Glutamatergic neuron (in vitro differentiated cells): ENCODE measurements at places on chromosomes 3 and 15.

- DNase-seq: peak; percentile 80
- H3K4me1 ChIP-seq: peaks cover 9% of the 10 kb centered on the region
- H3K4me3 ChIP-seq: no peak overlapping the region
- no peak overlapping the region for H3K27ac ChIP-seq
- peaks cover 2% of the 10 kb centered on the region for H3K27me3 ChIP-seq
These were observed 20.4 kb downstream of the FAH start for GRCh38 chr15:80173022-80173759.

GRCh38 chr3:88398581-88398980, 248.8 kb downstream of the C3orf38 start:
- no peak overlapping the region for H3K4me3 ChIP-seq
- no peaks in the 10 kb centered on the region for H3K4me1 ChIP-seq
- no peak for DNase-seq
- H3K27me3 ChIP-seq: no peaks in the 10 kb centered on the region
- H3K36me3 ChIP-seq: no peaks in the 10 kb centered on the region

DNA sequence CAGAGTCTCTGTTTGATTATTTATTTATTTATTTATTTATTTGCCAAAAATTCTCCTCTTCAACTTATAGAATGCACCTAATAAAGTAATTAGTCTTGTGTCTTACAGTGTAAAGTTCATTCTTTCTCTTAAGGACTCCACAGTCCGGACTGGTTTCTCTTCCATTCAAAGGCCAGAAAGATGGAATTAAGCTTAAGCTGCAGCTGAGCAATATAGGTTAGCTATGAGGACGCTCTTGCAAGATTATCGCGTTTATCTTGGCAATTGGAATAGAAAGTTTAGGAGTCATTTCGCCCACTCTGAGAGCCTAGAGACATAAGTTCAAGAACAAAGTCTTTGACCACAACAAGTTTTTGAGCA, 15.0 kb downstream of the TAGLN3 start:
- H3K4me3 ChIP-seq: no peak overlapping the region
- H3K36me3 ChIP-seq: no peaks in the 10 kb centered on the region
- no peak for DNase-seq
- H3K27ac ChIP-seq: no peak overlapping the region
- H3K4me1 ChIP-seq: peaks cover 44% of the 10 kb centered on the region
- peaks cover 2% of the 10 kb centered on the region for H3K27me3 ChIP-seq

GRCh38 chr3:17040990-17041377, 156.2 kb downstream of the PLCL2 start:
- no peaks in the 10 kb centered on the region for H3K36me3 ChIP-seq
- H3K27me3 ChIP-seq: peaks cover 2% of the 10 kb centered on the region
- no peak for DNase-seq
- H3K27ac ChIP-seq: peak overlapping the region; percentile 49
- H3K4me1 ChIP-seq: peaks cover 7% of the 10 kb centered on the region

DNA sequence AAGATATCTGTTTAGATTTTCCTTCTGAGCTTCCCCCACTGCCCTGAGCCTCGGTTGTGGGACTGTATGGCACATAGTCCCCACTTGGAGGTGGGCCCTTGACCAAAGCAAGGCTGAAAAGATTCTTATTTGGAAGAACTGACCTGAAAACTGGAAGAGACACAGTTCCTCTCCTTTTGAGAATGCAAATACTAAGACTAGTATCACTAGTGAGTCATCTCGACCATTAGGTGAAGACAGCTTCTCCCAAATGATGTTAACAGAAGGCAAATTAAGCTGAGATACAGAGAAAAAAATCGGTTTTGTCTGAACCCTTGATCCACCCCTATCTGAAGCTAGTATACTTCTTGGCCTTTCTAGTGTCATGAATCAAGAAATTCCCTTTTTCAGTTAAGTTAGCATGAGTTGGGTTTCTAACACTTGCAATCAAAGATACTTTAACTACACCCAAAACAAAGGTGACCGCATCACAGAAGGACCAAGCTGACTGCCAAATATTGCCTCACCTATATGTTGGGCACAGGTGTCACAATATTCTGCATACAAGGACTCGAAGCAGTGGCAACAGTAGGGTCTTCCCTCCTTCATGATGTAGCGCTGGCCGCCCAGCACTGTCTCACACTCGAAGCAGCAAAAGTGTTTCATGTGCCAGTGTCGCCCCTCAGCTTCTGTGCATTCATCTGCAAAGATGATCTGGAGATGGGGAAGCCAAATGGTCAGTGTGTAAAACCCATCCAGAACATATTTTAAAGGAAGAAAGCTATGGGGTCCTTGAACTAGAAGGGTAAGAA, 72.4 kb downstream of the PRICKLE2 start:
- H3K4me1 ChIP-seq: peaks cover 18% of the 10 kb centered on the region
- H3K36me3 ChIP-seq: peaks cover 3% of the 10 kb centered on the region
- peaks cover 3% of the 10 kb centered on the region for H3K27me3 ChIP-seq

- H3K27ac ChIP-seq: no peak overlapping the region
- DNase-seq: no peak
- H3K27me3 ChIP-seq: no peaks in the 10 kb centered on the region
These were observed 375.1 kb upstream of the ROBO2 start for GRCh38 chr3:76664816-76665215.

- no peak overlapping the region for H3K4me3 ChIP-seq
- H3K27me3 ChIP-seq: peaks cover 2% of the 10 kb centered on the region
- no peak for DNase-seq
- H3K4me1 ChIP-seq: peaks cover 8% of the 10 kb centered on the region
- no peak overlapping the region for H3K27ac ChIP-seq
These were observed 567.2 kb upstream of the TBL1XR1 start for GRCh38 chr3:177764377-177764912.

DNA sequence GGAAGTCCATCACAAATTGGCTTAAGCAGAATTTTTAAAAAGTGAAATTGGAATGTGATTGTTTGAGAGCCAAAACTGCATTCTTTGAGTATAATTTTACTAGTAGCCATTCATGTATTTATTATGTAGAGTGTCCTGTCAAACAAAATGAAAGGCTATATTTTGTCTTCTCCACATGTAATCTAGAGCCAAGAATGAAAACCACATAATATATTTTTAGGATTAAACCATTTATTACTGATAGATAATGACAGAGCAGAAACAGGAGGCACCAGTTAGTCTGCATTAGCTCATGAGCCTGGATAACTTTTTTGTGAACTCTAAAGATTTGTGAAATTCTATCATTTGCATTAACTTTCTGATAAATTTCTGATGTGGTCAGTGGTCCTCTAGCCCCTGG, 130.2 kb downstream of the FILIP1L start:
- H3K27ac ChIP-seq: no peak overlapping the region
- H3K4me3 ChIP-seq: no peak overlapping the region
- no peaks in the 10 kb centered on the region for H3K4me1 ChIP-seq
- H3K36me3 ChIP-seq: no peaks in the 10 kb centered on the region
- DNase-seq: no peak
- H3K27me3 ChIP-seq: no peaks in the 10 kb centered on the region

DNA sequence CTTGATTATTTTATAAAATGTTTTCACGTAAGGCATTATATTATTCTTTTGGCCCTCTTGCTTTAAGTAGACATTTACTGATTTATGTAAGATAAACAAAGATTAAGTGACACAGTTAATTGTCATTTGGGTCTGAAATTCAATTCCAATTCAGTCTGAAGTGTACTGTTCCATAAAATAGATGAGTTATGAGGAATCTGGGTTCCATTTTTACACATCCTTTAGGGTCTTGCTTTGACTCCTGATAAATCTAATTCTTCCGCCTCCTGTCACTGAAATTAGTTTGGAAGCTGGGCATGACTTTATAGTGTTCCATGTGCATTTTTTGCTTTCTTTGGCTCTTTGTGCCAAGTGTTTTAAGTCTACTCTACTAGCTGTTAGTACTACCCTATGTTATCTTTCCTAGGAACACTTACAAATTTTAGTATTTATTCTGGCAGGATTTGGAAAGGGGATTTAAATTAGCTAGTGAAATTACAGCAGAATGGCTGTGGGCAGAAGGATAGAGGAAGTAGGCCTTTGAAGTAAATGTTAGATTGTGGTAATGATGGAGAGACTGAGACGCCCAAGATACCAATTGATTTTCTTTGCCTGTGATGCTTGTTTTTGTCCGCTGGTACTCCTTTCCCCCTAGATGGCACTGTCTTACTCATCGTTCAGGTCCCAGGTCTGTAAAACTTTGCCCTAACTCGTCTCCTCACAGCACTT, 14.3 kb downstream of the ARL8B start:
- H3K27me3 ChIP-seq: no peaks in the 10 kb centered on the region
- no peak overlapping the region for H3K4me3 ChIP-seq
- no peaks in the 10 kb centered on the region for H3K36me3 ChIP-seq

DNA sequence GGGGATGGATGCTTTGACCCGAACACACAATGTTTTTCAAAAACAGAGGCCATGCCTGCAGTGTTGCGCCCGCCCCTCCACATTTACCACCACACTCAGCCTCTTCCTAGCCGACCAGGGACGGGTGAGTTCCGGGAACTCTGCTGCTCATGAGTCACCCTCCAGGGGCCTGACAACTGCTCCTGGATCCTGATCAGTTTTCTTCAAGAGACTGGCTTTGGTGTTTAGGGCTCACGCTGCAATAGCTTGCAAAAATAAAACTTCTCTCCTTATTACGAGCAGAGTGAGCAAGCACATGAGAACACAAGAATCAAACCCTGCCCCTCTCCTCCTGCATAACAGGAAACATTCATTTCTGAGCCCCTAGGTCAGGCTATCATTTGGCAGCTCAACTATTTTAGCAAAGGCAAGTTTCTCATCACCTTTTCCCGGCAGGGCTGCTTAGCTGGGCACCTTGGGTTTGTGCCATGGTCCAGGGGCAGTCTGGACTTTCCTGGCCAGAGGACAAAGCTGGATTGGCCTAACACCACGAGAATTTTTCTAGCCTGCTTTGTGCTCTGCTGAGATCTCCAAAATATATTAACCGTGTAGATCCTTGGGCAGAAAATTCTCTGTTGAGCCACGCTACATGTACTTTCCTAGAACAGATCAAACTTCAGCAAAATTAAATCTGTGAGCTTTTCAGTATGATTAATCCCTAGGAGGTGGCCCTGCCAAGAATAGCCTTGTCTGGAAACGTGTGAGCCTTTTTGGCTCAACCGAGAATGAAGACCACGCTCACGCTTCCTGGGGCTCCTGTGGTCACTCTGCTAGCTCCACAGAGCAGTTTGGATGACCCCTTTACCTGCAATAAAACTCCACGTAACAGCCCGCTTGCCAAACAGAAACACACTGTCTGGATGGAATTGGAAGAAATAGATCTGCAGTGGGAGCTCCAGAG, 52.7 kb upstream of the SPATA12 start:
- H3K36me3 ChIP-seq: no peaks in the 10 kb centered on the region
- H3K27ac ChIP-seq: no peak overlapping the region
- no peak for DNase-seq
- H3K4me3 ChIP-seq: peak overlapping the region; percentile 52
- H3K4me1 ChIP-seq: peaks cover 18% of the 10 kb centered on the region

DNA sequence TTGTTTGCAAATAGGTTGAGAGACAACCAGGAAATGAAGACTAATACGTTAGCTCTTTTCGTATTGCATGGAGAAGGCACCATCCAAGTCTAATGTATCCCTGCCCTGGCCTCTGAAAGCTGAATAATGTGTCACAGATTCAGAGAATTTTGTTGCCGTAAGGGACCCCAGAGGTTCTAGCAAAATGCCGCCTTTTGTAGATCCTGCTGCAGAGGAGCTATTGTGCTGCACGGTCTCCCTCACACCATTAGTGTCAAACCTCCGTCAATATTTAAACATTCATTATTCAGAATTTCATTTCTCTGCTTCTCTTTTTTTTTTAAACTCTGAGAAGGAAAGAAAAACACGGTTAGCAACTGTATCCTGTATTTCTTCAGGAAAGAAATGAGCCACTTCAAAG, 238.7 kb downstream of the EPHB1 start:
- H3K27ac ChIP-seq: no peak overlapping the region
- peaks cover 16% of the 10 kb centered on the region for H3K4me1 ChIP-seq
- no peak for DNase-seq
- no peaks in the 10 kb centered on the region for H3K36me3 ChIP-seq
- H3K27me3 ChIP-seq: peaks cover 3% of the 10 kb centered on the region

GRCh38 chr15:77607111-77607893, 25.4 kb downstream of the LINGO1 start:
- no peak overlapping the region for H3K27ac ChIP-seq
- H3K4me3 ChIP-seq: no peak overlapping the region
- DNase-seq: peak; percentile 72
- peaks cover 19% of the 10 kb centered on the region for H3K27me3 ChIP-seq
- peaks cover 27% of the 10 kb centered on the region for H3K4me1 ChIP-seq
- no peaks in the 10 kb centered on the region for H3K36me3 ChIP-seq

DNA sequence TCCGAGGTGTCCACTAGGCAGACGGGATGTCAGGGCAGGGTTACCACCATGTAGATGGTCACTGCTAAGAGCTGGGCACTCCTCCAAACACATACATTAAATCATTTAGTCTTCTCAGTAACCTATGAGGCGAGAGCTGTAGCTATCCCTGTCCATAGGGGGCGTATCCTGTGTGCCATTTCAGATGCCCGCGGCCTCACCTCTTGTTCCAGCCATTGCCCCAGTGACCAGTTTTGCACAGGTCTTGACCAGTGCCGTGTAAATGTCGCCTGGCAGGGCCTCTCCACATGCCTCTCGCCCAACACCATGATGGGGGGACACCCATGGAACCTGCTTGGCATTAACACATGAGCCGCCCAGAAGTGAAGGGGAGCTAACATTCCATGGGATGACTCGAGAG, 20.8 kb upstream of the SRP14 start:
- H3K4me1 ChIP-seq: no peaks in the 10 kb centered on the region
- no peaks in the 10 kb centered on the region for H3K27me3 ChIP-seq
- DNase-seq: no peak
- H3K4me3 ChIP-seq: no peak overlapping the region

- no peaks in the 10 kb centered on the region for H3K36me3 ChIP-seq
- no peak overlapping the region for H3K27ac ChIP-seq
- H3K27me3 ChIP-seq: no peaks in the 10 kb centered on the region
- no peaks in the 10 kb centered on the region for H3K4me1 ChIP-seq
These were observed 69.4 kb downstream of the FHIT start for GRCh38 chr3:61181874-61182273.

DNA sequence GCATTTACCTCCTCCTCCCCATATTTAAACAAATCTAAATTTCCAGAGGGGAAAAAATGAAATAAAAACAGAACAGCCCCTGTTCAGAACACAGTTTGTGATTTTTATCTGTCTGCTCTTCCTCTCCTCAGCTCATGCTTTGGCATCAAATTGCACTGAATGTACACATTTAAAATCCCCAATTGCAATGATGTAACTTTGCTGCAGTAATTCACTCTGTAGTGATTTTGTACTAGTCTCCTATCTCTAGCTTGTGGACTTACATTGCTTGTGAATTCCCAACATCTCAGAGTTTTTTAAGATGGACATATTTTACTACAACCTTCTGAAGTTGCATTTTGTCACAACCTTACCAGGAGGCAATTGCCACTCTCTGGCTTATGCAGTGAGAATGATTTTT, 81.6 kb upstream of the ROBO2 start:
- DNase-seq: no peak
- no peaks in the 10 kb centered on the region for H3K36me3 ChIP-seq
- H3K4me3 ChIP-seq: no peak overlapping the region
- no peak overlapping the region for H3K27ac ChIP-seq
